ENCODE measurements at places on chromosomes 6 and 20.
A peak's percentile ranks its signal among the peaks of the same experiment; 100 is the strongest.

GRCh38 chr6:138467901-138468300 lies 31.4 kb downstream of the NHSL1 start:
- DNase-seq = no peak

DNA sequence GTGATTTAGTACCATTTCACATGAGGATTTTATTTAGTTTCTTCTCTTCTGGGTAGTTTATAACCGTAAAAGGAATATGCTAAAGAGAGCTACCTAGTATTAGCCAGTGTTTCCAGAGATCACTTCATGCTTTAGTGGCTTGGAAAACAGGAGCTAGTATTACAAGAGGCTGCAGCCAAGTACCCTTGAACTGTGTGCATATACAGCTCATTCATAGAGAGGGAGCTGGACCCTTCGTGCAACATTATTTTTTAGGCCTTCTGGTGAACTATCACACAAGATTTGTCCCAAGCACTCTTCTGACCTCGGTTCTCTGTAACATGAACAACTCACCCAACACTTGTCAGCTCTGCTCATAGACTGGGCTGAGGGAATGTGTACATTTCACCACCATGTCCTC lies 74.9 kb upstream of the RIN2 start:
- DNase-seq = no peak

DNA sequence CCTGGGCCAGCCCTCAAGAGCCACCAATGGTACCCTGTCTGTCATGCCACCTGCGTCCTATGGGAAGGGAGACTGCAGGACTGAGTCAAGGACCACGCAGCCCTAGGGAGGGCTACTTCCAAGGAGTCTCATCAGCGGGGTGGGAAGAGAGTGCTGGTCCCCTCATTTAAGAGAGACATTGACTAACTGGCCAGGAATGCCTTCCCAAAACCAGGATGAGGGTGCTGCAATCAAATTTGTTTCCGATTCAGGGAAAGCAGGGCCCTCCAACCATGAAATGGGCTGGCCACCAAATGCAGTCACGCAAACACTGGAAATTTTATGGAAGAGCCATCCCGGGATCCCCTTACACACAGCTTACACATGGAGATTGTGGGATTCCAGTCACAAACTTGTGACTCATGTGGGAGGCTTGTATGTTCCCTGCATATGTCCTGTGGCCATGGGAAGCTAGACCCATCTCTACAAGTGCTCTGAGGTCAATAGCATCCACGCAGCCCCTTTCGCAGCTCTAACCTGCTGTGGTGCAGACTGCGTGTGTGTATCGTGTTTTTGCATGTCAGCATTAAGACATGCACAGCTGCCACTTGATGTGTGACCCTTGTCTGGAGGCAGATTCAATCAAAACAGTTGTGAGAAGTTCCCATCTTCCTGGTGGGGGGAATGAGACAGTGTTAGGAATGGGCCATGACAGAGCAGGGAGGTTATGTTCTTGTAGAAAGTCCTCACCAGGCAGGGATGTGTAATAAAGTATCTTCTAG lies 53.0 kb upstream of the CST7 start:
- DNase-seq = no peak

- peak; percentile 82 for DNase-seq
These were observed 8.7 kb downstream of the RNF24 start for GRCh38 chr20:4006640-4007039.

DNA sequence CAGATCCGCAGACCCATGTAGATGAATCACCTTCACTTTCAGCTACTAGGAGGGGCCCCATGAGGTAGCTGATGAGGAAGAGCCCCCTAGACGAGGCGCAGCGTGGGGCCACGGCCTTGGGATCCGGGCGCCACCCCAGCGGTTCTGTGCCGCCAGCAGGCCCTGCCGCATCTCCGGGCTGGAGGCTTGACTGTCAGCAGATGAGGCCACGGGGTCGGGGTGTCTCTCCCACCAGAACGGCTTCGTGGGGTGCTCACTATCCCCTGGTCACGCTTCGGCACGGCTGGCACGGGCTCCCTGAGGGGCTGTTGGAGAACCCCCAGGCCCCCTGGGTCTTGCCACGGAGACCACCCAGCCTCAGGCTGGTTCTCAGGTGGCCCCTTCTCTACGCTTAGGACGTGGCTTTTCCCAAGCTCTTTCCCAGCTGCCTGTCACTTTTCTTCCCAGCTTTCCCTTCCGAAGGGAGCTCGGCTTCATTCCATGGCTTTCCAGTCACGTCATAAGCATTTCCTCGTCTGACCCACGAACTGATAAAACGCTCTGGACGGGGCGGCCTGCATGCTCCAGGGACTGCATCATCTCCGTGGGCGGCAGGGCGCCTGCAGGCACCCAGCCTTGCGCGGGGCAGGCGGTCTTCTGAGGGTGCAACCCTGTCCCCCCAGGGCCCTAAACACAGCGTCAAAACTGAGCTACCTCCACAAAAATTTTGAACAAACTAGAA lies 85.9 kb downstream of the THBS2 start:
- DNase-seq = no peak

DNA sequence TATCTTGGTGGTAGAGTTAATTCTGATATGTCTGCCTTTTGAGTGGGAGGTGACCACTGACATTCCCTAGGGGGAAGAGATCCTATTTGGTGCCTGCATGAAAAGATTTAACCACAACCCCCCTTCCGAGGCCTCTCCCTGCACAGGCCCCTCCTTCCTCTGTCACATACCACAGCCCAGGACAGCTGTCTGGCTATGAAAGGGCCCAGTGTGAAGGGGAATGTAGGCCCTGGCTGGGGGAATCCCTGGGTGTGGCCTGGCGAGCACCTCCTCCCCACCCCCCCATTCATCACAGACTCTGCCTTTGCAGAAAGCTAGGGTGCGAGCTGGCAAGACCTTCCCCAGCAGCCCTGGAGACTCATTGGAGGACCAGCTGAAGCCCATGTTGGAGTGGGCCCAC lies 27.4 kb upstream of the MAPRE1 start:
- DNase-seq = no peak

- DNase-seq = no peak
These were observed 14.7 kb upstream of the ZNF831 start for GRCh38 chr20:59148701-59149493.

DNA sequence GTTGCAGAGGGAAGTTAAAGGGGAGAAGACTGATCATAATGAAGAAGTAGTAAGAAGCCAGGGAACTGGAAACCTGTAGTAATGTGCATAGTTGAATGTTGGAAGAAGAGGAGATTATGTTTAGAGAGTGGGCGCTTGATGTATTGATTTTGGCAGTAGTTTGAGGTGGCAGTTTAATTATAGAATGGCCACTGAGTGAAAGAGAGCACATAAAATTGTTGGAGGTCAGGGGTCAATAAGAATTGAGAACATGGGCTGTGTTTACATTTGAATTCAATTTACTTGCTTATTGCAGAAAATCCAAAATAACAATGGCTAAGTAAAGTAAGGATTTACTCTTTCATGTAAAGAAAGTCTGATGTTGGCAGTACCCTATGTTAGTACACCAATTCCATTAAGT lies 15.7 kb downstream of the VTA1 start:
- DNase-seq = no peak

GRCh38 chr20:64116016-64116415 lies 8.7 kb upstream of the NPBWR2 start:
- DNase-seq = no peak

DNA sequence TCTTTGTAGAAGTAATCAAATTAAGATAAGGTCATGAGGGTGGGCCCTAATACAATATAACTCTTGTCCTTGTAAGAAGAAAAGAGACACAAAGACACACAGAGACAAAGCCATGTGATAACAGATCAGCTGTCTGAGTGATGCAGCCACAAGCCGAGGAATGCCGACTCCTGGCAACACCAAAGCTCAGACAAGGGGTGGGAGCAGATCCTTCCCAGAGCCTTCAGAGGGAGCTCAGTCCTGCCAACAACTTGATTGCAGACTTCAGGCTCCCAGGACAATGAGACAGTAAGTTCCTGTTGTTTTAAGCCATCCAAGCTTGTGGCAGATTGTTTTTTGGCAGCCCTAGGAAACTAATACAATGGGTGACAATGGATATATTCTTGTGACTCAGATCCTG lies 325.0 kb upstream of the AGPAT4 start:
- no peak for DNase-seq

- no peak for DNase-seq
These were observed 66.7 kb downstream of the GCNT2 start for GRCh38 chr6:10587656-10588406.

DNA sequence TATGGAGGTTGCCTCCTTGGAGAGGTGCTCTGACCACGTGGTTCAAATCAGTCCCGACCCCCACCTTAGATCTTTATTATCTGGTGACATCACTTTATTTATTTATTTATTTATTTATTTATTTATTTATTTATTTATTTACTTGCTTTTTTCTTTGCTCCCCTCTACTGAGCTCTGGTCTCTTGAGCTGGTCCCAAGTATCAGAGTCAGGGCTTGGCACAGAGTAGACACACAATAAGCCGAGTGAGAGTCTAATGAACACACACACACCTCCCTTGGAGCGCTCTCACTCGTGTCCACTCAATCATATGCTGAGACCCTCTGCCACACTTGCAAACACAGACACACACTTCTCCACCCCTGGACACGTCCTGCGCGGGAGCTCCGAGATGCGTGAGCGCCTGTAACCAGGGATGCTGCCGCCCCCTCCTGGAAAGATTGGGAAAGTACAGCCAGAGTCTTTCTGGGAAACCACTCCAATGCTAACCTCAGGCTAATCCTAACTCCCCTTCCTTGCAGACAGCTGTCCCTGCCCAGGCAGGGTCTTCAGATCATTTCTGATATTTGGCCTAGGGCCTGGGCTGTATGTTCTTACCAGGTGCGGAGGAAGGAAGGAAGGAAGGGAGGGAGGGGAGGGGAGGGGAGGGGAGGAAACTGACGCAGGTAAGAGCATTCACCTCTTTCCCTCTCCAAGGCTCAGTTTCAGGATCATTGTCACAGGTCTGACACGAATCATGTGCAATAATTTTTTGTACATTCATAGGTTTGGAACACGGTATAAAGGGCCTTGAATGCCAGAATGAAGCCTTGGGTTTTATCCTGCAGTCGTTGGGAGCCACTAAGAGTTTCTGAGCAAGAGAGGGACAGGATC lies 70.9 kb downstream of the STK35 start:
- DNase-seq = peak; percentile 7

GRCh38 chr20:61115364-61116065 lies 136.5 kb upstream of the CDH4 start:
- DNase-seq = no peak

DNA sequence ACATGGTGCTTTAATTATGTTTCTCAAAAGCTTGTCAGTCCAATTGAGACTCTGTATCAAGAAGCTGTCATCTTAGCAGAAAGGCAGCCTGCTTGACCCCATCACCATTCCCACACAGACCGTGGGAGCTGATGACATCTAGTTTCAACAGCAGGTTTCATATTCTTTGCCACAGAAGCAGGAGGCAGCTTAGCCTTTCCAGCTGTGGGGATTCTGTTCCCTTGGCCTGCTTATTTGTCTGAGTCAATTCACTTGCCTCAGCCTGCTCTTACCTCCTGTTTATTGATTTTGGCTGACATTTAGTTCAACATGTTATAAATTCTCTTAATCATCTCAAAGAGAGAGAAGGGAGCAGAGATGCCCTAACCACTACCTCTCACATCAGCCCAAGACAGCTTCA lies 527.7 kb downstream of the ADGRB3 start:
- no peak for DNase-seq

DNA sequence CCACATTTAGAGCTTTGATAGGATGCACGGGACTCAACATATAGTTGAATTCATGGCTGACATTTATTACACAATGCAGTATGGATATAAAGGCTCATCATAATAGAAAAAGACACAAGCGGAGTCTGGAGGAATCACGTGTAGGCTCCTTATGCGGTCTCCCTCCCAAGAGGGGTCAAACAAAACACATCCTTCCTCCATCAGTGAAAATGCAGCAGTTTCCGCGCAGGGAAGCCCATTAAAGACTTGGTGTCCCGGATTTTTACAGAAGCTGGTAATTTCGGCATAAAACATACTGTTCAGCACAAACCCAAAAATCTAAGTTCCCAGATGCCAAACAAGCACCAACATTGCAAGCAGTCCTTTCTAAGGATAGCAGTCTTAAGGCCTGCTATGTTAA lies 1.1 kb downstream of the USP45 start:
- DNase-seq = no peak

DNA sequence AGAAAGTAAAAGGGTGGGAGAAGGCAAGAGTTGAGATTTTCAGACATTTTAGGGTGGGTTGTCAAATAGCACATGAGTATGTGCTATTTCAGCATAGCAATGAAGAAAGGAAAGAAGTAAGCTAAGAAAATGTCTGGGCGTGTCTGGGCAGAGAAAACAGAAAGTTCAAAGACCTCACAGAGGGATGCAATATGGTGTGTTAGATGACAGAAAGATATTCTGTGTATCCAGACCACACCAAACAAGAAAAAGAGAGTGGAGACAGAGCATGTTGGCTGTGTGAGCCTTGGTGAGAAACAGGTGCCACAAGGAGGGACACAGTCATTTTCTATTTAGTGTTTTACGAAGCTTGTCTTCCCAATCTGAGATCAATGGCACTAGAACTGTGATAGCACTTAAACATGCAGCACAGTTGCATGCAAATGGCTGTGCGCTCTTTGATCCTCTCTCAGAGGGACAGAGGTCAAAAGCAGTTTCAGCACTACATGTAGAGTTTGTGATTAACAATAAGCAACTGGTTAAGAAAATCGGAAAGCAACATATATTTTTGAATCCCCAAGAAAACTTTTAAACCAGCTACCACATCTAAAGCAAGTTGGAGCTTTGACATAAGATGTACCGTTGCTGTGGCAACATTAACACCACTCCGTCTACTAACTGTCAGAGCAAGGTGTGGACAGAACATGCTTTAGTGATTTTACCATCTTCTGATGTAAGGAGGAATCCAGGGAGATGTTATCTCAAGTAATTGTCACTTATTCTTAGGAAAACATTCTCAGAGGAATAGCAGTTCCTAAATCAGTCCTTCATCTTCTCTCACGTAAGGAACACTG lies 515.5 kb upstream of the NOX3 start:
- DNase-seq = no peak

DNA sequence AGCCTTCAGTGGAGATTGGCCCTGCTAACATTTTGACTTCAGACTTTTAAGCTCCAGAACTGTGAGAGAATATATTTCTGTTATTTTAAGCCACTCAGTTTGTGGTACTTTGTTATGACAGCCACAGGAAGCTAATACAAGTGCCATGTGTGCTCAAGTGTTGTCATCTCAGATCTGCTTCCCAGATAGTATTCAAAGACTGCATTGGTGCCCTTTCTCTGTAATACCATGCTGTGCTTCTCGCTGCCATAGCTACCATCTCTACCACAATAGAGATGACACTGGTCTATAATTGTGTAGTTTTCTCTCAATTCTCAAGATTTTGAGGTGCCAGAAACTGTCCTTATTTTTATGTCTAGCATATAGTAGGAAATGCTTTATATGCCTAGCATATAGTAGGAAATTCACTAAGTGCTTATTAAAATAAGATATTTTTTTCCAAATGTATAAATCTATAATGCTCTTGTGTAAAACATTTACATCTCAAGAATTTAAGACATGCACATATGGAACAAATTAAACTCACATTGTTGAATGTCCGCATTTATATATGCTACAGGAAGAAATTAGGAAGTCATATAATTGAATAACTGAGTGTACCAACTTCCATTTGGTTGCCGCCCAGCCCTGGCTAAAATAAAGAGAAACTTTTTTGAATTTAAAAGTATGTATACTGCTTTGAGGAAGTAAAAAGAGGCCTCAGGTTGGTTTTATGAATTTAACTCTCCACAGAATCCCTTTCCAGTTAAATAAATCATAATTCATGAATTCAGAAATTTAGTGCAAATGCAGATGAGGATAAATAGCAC lies 77.6 kb downstream of the TPBG start:
- DNase-seq = no peak

All from cerebellar nuclear complex (tissue), 1 donor.